Coronary artery (tissue), 2 donors: ENCODE measurements at places on chromosomes 4 and X.

- DNase-seq: no peak
These were observed 157.2 kb downstream of the CFAP299 start for GRCh38 chr4:80492761-80493160.

DNA sequence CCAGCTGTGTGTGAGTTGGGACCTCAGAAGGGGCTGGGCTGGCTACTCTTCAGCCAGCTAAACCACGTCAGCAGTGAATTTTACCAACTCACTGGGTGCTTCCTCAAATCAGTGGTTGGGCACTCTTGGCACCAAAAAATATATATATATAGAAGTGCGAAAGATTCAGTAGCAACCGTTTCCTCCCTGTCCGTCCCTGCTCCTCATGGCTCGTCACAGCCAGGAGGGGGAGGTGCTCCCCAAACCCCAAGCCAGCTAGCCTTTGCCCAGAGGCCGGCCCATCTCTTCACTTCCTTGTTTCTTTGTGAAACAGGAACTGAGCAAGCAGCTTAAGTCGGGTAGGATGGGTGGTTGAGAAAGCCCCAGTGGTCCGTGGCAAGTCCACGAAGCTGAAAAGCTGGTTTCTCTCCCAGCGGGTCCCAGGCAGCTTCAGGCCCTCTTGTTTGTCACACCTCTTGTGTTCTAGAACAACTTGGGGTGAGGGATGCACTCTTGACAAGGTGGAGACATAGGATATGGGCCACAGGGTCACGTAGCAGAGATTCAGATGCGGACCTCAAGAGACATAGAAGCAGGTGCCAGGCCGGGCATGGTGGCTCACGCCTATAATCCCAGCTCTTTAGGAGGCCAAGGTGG, 6.8 kb upstream of the SASH3 start:
- no peak for DNase-seq

- DNase-seq: no peak
These were observed 255.0 kb downstream of the MAGEB5 start for GRCh38 chrX:26470941-26471340.

GRCh38 chr4:7074426-7074825, 6.6 kb upstream of the GRPEL1 start:
- DNase-seq: no peak

DNA sequence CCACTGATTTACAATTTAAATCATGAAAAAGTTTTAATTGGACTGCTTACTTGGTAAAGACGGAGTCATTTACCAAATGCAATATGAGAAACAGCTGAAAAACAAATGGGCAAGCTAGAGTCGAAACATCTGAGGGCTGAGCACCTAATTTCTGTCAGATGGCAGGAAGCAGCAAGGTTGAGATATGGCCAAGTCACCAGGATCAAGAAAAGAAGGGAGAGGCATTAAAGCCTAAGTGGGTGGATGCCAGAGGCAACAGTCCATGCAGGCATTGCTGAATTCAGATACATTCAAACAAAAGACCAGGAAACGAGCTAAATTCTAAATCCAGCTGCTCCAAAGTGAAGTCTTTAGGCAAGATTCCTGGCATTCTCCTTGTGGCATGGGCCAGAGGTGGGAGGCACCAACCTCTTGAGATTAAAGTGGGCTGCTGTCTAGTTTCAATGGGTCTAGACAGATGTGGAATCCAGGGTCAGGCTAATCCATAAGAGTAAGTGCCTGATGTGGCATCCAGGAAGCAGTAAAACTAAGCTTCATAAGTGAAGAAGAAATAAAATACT, 8.0 kb upstream of the ARSJ start:
- DNase-seq: no peak

GRCh38 chr4:54550395-54551171, 107.2 kb upstream of the KIT start:
- no peak for DNase-seq
